Hepatocyte (in vitro differentiated cells): ENCODE measurements at places on chromosomes 16 and 17. TPM values are rescaled to one million over a fixed set of nuclear protein-coding genes. Genes with fewer than 3 reads are reported as not detected.

DNA sequence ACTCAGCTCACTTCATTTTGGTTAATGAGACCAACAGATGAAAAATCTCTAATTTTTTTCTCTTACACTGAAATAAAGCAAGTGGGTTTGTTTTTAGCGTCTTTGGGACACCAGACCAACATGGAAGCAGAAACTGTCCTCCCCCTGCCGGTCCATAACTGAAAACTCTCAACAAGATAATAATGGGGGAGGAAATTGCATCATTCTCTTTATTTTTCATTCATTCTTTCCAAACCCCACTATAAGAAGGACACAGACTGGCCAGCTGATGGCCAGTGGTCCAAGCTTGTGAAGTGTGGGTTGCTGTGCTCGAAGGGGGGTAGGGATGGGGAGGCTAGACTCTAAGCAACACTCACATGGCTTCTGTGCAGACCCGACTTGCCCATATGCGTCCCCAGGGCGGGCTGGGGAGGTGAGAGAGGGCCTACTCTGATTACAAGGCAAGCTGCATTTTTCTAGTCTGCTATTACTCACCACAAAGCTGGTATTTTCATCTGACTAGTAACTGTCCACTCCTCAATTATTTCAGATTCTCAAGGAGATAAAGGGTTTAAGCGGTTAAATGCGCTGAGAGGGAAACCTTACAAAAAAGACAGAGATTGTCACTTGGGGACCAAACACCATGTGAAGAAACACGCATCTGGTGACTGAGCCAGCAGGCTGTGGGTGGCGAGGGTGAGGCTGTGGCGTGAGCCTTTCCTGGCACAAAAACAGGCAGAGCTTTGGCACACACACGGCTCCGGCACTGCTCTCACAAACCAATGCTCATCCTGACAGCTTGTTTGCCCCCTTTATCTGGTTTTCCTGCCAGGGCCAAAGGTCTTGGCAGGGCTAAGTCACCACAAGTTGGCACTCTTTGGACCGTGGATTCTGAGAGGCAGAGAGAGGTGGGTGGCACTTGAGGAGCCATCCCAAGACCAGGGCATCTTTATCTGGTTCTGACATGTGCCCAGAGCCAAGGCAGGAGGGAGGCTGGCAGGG lies 38.2 kb downstream of the MARF1 start:
- no peak for DNase-seq

DNA sequence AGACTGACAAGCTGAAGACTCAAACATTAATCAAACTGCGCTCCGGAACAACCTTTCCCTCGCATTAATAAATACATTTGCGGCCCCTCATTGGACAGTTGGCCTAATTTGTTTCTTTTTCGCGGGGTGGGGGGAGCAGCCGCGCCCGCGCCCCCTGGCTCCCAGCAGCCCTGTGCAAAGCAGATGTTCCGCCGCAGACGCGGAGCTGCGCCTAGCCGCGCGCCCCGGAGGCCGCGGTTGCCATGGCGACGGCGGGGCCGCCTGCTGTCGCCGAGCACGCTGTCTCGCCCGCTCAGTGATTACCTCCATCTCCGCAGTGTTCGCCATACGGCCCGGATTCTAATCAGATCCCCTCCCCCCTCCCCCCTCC lies 25.5 kb downstream of the COPZ2 start:
- peak; percentile 72 for DNase-seq

GRCh38 chr17:74861662-74862107 lies 2.0 kb upstream of the GRIN2C start:
- DNase-seq, result no peak

Gene MFSD6L
- 1.8 and 2.2 TPM in 2 replicates for total RNA-seq

Gene TP53TG3
- total RNA-seq, result not detected in 2 replicates
